Natural killer cell treated with Interleukin-12 subunit alpha and Interleukin-12 subunit beta and Interleukin-15 and Interleukin-18, amount 100 ng/mL, for 72 hours (primary cell): ENCODE measurements at places on chromosomes 5 and 9. TPM values are rescaled to one million over a fixed set of nuclear protein-coding genes. Genes with fewer than 3 reads are reported as not detected.

IRGM gene
- total RNA-seq, result 1.5 TPM

DNA sequence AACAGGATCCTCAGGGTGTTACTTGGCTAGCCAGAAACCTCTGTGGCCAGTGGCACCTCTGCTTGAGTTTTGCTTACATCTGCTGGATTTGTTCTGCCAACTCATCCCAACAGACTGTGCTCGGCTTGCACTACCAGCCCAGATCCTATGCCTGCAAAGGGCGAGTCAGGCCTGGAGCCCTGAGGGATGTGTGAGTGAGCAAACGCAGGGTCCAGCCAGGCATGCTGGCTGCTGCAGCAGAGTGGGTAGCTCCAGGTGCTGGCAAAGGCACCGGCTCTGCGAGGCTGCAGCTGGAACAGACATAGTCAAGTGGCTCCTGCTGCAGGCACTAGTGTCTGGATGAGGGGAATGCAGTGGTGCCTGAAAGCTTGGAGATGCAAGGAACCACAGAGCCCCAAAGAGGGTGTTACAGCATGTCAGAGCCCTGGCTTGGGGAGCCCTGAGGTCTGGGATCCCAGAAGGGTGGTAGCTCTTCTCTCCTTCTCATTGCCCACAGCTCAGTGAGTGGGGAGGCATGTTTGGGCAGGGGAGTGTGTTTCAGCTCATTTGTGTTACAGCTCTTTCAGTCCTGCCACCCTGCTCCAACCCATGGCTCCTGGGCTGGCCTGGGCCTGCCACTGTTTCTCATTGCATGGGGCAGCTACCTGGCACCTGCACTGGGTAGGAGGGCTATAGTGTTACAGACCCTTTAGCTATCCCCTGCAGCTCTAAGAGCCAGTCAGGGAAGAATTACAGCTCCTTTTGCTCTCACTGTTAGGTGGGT lies 332.6 kb downstream of the TAF11L14 start:
- DNase-seq, result no peak

HDHD3 gene
- 15.7 TPM for total RNA-seq

DNA sequence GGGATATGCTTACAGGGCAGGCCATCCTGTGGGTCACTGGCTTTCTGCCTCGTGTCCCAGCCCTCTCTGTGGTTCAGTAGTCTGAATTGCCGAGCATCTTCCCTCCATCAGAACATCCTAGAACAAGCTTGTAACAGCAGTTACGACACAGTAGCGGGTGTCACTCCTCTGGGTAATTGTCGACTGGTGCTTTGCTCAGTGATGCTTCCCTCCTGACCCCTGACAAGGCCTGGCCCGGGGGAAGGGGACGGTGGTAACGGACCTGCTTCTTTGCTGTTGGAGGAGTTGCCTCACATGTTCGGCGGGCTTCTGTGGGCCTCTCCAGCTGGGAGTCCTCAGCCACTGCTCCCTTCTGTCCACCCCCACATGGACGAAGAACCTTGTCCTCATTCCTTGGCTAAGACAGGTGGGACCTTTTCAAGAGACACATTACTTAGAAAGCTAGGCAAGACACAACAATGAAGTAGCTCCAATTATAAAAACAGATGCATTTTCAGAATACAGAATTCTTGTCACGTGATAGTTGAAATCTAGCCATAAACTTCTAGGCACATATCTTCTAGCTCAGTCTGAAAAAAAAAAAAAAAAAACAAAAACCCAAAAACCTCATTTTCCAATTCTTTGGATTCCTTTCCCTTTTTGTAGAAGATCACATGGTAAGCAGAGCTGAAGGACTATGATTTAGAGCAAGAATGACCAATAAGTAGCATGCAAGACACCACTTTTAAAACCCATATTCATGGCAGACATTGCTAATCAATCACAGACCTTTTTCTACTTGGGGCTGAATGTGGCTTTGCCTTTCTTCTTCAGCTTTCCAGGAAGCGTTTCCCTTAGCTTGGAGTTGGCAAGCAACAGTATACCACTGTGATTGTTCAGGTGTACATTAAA lies 25.0 kb downstream of the HMCN2 start:
- DNase-seq, result no peak
